AG09319 (cell line): ENCODE measurements at places on chromosomes 4 and X.

- no peak for DNase-seq
These were observed 2.6 kb downstream of the EVC2 start for GRCh38 chr4:5705647-5706320.

- DNase-seq: no peak
These were observed 810 bp downstream of the SPRY1 start for GRCh38 chr4:123397144-123398065.

DNA sequence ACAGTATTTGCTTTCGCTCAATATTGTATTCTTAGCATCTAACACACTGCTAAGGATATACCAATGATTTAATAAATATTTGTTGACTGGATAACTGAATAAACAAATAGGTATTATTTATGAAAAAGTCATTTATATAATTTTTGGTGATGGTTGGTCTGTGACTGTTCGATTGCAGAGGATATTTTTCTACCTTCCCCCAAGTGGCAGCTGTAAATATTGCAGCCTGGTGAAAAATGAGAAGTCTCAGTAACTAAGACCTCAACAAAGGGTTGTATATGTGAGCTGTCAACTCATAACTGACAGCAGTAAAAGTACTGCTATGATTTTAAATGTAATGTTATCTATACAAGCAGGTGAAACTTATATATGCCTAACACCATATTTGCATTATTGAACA, 36.0 kb downstream of the HTR2C start:
- DNase-seq: no peak

DNA sequence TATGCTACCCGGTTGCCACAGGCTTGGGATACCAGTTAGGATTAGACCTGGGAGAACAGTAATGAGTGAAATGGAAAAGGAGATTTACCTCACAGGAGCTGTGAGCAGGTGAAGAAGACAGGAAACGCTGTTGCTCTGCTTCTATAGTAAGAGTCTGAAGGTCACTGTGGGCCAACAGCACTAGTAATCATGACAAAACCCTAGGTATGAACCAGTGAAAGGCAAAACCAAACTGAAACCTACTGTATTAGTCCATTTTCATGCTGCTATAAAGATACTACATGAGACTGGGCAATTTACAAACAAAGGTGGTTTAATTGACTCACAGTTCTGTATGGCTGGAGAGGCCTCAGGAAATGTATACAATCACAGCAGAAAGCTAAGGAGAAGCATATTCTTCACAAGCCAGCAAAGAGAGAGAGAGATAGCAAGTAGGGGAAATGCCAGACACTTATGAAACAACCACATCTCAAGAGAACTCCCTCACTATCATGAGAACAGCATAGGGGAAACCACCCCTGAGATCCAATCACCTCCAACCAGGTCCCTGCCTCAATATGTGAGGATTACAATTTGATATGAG, 736.7 kb upstream of the INTU start:
- no peak for DNase-seq

GRCh38 chr4:143021384-143021783, 163.3 kb upstream of the USP38 start:
- DNase-seq: no peak

DNA sequence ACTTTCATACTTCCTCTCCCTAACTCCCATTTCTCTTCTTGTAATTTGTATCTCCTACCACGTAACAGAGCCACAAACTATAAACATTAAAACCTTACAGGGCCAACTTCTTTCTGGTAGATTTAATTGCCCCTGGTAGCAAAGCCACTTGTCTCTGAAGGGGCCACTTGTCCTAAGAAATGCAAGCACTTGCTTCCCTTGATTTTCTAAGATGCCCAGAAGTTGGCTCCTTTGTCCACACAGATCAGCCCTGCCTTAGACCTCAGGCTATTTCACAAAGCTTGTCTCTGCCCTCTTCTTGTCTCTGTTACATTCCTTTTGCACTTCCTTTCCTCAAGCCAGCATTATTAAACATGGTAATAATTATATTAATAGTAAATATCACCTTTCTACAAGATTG, 80.6 kb upstream of the CXXC4 start:
- DNase-seq: no peak

DNA sequence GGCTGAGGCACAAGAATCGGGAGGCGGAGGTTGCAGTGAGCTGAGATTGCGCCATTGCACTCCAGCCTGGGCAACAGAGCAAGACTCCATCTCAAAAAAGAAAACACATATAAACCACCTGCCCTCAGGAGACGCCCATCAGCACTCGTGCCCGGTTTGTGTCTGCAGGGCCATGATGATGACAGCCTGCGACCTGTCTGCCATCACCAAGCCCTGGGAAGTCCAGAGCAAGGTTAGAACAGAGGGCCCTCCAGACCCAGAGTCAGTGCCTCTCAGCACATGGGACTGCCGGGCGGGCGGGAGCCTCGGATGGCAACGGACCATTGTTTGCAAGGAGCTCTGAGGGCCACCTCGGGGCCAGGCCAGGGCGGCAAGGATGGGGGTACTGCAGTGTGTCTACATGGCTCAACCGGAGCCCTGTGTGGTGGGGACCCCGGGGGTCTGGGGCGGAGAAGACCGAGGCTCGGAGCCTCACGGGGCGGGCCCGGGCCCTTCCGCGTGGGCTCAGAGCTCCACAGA, 9.3 kb downstream of the ATP5ME start:
- no peak for DNase-seq

DNA sequence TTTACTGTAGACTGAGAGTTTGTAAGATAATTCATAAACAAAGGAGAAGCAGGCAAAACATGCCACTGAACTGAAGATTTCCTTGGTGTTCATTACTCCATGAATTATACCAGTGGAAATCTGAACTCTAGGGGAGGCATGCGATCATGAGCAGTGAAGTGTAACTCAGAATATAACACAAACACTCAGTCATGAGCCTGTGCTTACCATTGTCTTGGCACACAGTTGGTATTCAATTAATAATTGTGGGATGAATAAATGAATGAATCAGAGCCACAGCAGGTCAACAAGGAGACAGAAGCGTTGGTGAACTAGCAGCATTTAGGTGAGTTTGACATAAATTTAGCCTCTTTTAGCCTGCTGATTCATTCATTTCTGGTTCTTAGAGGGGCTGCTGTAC, 263.5 kb upstream of the DKK2 start:
- no peak for DNase-seq

GRCh38 chr4:52840531-52841370, 21.4 kb upstream of the RASL11B start:
- DNase-seq: no peak

GRCh38 chr4:39446842-39447573, 11.7 kb downstream of the RPL9 start:
- DNase-seq: no peak

- DNase-seq: no peak
These were observed 21.3 kb upstream of the PDGFC start for GRCh38 chr4:156992943-156993342.

DNA sequence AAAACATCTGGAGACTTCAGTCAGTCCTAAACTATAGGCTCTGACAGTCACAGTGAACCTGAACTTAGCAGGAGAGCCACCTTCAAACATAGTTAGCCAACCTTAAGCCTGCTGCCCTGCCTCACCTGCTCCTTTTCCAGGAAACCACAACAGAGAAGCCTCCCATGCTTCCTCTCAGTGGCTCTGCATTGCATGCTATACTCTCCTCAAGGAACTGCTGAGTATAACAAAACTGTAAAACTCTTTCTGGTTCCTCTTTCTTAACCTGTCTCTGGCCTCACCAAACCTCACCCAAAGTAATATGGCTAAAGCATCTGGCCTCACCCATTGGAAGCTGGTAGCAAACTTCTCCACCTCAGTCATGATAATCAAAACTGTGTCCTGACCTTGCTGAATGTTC, 122.1 kb downstream of the ANKRD50 start:
- no peak for DNase-seq

- DNase-seq: peak; percentile 8
These were observed 128.7 kb upstream of the GIMD1 start for GRCh38 chr4:106497271-106497670.

DNA sequence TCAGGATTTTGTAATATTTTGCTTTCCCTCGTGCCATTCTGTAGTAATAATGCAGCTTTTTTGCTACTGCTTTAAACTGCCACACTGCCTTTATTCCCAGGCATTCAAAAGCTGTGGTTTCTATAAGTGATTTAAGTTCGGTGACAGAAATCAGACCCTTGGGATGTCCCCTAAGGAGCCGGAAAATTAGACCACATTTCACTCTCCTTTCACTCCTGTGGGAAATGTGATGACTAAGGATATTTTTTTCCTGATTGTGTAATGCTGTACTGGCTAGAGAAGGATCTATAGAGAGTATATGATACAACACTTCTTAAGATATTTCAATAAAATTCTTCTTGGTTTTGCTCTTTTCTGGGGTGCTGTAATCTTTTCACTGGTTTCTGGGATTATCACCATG, 24.4 kb downstream of the UGT2A3 start:
- DNase-seq: no peak

- DNase-seq: no peak
These were observed 570 bp downstream of the WDR44 start for GRCh38 chrX:118346258-118347094.

GRCh38 chr4:128924951-128925350, 115.5 kb downstream of the JADE1 start:
- no peak for DNase-seq

- DNase-seq: no peak
These were observed 59.0 kb downstream of the REELD1 start for GRCh38 chr4:146273204-146273901.

- DNase-seq: peak; percentile 15
These were observed 145.8 kb upstream of the SFRP2 start for GRCh38 chr4:153934688-153935017.

- peak; percentile 8 for DNase-seq
These were observed 7.6 kb upstream of the SOWAHB start for GRCh38 chr4:76905521-76905920.

DNA sequence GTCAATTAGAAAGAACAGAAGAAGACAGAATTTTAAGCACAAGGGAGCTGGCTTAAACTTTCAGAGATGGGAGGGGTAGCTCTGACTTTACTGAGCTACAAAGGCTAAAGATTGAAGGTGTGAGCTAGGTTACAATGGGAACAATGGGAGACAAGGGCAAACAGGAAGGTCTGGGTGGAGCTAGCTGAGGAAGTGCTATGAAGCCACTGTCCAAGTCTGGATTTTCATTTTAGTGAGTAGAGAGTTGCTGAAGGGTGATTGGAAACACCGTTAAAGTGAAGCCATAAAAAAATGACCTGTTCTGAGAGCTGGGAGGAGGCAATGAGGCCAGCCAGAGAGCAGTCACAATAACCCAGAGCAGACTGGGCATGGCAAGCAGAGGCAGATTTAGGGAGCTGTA, 104.3 kb upstream of the CITED1 start:
- no peak for DNase-seq

DNA sequence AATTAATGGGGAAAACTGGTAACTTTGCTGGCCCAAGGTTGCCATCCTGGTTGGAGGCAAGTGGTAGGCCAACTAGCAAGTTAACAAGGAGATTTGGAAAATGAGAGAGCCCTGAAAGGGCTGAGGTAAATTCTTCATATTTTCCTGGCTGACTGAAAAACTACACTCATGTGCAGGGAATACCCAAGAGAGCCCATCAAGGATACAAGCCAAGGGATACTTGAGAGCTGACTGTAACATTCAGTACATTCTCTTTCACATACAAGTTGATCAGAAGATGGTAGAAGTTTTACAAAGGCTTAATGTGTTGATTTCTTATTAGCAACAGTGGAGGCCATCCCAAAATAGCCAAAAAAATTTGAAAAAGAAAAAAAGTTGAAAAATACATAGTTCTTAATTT, 33.3 kb downstream of the IL2 start:
- no peak for DNase-seq

DNA sequence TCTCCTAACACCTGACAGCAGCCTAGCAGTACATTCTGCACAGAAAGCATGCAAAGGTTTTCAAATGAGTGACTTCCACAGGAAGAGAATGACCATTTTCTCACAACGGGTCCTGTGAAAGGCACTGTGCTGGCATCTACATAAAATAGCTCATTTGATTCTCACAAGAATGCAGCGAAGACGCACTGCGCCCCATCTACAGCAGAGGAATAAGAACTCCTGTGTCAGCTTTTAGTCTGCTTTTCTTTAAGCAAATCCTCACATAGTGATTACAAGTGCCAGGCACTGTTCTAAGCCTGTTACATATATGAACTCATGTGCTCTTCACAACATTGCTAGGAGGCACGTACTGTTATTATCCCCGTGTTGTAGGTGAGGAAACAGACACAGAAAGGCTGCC, 62.5 kb downstream of the AFAP1 start:
- DNase-seq: no peak

- DNase-seq: no peak
These were observed 810.3 kb downstream of the IL1RAPL1 start for GRCh38 chrX:29397506-29397905.

DNA sequence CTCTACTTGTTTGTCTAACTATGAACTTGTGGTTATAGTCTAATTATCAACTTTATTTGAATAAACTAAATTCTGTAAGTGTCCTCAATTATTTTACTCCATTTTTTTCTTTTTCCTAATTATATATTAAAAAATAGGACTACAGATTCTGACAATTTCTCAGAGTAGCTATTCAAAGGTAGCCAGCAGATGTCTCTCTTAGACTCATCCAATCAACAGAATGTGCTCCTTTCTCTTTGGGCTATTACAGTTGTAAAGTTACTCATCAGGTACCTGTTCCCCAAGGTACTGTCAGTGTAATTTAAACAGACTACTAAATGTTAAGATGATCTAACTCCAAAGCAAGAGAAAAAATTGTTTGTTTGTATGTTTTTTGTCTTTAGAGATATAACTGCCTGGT, 248.6 kb downstream of the PCDH18 start:
- no peak for DNase-seq

DNA sequence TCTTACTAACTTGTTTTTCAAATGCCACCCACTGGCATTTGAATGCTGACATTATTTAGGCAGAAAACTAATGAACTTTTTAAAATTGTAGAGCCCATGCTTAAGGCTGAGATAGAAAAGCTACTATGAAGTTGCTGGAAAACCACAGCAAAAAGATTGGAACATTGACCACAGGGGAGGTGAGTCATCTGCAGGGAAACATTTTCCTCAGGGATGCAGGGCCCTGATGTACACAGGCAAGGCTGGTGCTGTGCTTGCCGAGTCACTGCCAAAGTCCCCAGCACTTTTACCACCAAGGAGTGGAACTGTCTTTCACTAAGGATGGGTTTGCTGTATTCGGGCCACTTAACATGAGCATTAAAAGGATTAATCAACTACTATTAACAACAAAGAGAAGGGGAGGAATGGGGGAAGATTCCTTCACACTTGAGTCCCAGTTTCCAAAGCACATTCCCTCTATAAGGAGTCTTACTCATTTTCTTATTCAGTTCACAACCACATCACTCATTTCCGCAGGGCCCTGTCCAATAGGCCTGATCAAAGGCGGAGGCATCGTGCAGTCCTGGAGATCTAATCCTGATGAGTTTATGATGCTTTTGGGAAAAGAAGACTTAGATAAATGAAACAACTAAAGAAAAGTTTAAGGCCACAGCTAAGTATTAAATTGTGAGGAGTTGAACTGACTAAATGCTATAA, 202.9 kb upstream of the NPY2R start:
- no peak for DNase-seq

GRCh38 chrX:19513383-19513782, 1.9 kb downstream of the MAP3K15 start:
- no peak for DNase-seq

GRCh38 chr4:30769093-30769492, 48.9 kb downstream of the PCDH7 start:
- DNase-seq: no peak
